ENCODE measurements at places on chromosomes 11 and 22.

DNA sequence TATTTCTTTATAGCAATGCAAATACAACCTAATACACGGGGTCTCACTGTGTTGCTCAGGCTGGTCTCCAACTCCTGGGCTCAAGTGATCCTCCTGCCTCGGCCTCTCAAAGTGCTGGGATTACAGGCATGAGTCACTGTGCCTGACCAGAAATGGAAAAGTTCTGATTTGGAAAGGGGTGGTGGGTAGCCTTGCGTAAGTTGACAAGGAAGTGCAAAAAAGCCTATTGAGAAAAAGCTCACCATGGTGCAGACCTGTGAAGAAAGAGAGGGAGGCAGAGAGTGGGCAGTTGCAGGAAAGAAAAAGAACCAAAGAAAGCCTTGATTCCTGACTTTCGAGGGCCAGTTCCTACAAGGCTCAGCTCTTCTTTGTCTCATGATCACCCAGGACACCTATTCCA, 27.1 kb downstream of the AGBL2 start:
- DNase-seq: no peak

DNA sequence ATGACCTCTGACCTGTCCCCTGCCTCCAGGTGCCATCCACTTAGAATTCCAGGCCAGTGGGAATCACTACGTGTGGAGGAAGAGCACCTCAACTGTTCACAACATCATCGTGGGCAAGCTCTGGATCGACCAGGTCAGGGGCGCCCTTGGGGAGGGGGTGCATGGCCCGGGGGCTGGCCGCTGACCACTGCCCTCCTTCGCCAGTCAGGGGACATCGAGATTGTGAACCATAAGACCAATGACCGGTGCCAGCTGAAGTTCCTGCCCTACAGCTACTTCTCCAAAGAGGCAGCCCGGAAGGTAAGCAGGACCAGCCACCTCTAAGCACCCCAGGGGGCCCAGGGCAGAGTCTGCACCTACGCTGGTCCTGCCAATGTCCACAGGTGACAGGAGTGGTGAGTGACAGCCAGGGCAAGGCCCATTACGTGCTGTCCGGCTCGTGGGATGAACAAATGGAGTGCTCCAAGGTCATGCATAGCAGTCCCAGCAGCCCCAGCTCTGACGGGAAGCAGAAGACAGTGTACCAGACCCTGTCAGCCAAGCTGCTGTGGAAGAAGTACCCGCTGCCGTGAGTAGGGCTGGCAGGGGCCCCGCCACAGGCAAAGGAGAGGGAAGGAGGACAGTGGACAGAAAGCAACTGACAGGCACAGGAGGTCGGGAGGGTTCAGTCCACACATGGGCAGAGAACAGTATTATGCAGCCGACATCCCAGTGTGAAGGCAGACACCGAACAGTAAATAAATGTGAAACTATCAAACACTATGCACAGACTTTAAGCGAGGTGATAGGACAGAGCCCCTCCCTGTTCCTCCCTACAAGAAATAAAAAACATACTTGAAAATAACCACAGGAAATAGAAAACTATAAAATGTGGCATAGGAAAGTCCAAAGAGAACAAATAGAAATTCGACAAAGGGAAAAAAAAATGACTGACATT, 74.9 kb downstream of the MORC2 start:
- no peak for DNase-seq

DNA sequence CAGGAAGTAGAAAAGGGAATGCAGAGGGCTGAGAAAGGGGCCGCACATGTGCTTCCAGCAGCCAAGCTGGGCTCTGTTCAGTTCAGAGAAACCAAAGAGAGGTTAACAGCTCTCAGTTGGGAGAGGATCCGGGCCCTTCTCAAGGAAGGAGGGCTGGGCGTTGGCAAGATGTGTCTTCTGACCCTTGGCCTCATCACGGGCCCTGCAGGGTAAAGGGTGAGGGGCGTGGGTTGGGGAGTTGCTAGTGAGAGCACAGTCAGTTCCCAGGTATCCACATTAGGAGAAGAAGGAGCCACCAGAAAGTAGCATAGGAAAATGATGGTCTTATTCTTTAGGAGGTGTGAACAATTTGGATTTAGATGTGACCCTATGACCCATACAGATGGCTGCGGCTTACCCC, 73.0 kb downstream of the OSBP2 start:
- DNase-seq: no peak

- peak; percentile 68 for DNase-seq
These were observed 18.2 kb downstream of the LIMK2 start for GRCh38 chr22:31230155-31230870.

GRCh38 chr11:99162819-99163218, 142.1 kb downstream of the CNTN5 start:
- DNase-seq: no peak

DNA sequence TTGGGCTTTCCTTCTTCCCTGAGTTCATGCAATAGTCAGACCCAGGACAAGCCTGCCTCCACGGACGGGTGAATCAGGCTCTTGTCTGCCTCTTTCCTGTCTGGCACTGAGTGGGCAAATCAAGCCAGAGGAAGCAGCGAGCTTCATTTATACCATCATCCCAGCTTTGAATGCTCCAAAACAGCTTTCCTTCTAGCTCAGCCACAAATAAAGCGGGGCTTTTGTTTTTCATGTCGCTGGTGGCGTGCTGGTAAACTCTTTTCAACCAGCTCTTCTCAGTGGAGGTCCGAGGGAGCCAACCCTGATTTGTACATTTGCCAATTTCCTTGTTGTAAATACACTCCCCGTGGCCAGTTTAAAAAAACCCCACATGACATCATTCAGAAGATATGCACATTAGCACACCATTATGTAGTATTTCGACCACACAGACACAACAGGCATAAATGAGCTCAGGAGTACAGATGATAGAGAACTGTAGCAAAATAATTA, 8.6 kb downstream of the C11orf91 start:
- DNase-seq: no peak

DNA sequence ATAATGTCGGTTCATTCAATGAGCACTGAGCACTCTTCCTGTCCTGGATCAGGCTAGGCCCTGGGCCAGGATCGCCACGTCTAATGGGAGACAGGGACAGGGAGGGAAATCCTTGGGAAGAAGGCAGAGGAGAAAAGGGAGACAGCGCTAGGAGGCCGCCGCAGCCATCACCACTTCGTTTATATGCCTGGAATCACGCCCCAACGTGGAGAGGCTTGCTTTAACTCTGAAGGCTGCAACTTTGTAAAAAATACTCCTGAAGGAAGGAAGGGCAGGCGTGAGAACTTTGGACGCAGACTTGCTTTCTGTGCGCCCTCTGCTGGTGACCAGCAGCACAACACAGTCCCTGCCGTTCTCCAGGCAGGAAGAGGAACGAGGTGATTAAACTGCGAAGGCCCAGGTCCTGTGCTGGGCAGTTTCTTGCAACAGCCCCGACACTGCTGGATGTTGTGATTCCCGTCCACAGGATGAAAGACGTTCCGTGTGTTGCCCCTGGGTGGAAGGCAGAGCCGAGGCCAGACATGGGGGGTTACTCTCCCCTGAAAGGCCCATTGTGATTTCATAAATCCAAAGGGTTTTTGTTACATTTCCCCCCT, 22.1 kb downstream of the RIBC2 start:
- DNase-seq: peak; percentile 89

GRCh38 chr11:133127741-133128140, 404.6 kb downstream of the OPCML start:
- peak; percentile 76 for DNase-seq

GRCh38 chr11:2768471-2769408, 68.9 kb upstream of the KCNQ1OT1 start:
- DNase-seq: no peak

GRCh38 chr11:34302046-34302921, 55.5 kb downstream of the ABTB2 start:
- DNase-seq: peak; percentile 68

GRCh38 chr22:45452565-45453379, 39.3 kb downstream of the RIBC2 start:
- DNase-seq: no peak

DNA sequence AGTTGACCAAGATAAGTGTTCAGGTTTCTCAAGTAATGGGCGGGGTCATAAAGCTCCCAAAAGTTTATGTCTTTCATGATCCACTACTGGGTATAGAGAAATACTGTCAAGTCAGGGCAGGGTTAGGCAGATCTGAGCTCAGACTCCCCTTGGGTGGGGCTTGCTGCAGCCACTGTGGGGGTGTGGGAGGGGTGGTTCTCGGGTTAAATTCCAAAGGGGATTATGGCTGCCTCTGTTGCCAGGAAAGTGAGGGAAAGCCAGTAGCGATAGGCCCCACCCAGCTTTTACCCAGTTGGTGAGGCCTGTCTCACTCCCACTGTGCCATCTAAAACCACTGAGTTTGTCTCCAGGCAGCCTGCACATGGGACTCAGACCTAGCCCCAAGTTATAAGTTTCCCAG, 37.8 kb downstream of the DLG2 start:
- DNase-seq: no peak

GRCh38 chr11:76850130-76850529, 10.6 kb upstream of the ACER3 start:
- no peak for DNase-seq

DNA sequence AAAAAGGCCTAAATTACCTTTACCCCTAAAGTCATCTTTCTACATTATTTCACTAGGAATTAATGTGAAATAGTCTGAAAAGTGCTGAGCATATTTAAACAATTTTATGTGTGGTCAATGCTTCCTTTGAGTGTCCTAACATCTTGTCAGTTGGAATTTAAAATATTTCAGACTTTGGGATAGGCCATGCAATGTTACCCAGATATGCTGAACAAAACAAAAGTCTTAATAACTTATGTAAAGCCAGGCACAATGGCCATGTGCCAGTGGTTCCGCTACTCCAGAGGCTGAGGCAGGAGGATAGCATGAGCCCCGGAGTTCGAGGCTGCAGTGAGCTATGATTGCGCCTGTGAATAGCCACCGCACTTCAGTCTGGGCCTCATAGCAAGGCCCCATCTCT, 137.4 kb downstream of the CADM1 start:
- DNase-seq: no peak

GRCh38 chr22:37182949-37183245, 5.2 kb downstream of the C1QTNF6 start:
- no peak for DNase-seq

Data from common myeloid progenitor, CD34-positive (primary cell).